ENCODE measurements at places on chromosomes 7 and 10.

GRCh38 chr10:47311193-47311931, 10.9 kb upstream of the GDF2 start:
- DNase-seq, result no peak

GRCh38 chr7:52360541-52360940, 674.9 kb upstream of the POM121L12 start:
- DNase-seq, result no peak

DNA sequence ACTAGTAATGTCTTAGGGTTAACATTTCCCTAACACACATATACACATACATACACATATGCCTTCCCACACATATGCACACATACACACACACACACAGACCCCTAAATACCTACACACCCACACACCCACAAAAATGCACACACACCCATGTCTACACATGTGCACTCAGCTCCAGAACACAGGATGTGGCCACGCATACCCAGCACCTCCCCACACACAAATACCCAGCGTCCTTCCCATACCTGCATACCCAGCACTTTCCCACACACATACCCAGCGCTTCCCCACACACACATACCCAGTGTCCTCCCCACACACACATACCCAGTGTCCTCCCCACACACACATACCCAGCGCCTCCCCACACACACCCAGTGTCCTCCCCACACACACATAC, 534.9 kb downstream of the DNAJB6 start:
- no peak for DNase-seq

- DNase-seq, result no peak
These were observed 76.7 kb upstream of the EN2 start for GRCh38 chr7:155380976-155381851.

GRCh38 chr7:21131897-21132296, 296.0 kb upstream of the SP4 start:
- DNase-seq, result no peak

DNA sequence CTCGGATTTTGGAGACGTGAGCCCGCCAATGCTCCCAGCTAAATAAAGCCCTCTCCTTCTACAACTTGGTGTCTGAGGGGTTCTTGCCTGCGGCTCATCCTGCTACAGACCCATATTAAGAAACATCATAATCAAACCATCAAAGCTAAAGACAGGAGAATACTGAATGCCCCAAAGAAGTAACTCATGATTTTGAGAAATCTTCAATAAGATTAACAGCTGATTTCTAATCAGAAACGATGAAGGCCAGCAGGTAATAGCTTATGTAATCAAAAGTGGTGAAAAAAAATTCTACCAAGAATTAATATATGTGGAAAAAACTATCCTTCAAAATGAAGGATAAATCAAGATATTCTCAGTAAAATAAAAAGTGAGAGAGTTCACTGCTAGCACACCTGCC, 130.3 kb downstream of the DNAJC1 start:
- no peak for DNase-seq

DNA sequence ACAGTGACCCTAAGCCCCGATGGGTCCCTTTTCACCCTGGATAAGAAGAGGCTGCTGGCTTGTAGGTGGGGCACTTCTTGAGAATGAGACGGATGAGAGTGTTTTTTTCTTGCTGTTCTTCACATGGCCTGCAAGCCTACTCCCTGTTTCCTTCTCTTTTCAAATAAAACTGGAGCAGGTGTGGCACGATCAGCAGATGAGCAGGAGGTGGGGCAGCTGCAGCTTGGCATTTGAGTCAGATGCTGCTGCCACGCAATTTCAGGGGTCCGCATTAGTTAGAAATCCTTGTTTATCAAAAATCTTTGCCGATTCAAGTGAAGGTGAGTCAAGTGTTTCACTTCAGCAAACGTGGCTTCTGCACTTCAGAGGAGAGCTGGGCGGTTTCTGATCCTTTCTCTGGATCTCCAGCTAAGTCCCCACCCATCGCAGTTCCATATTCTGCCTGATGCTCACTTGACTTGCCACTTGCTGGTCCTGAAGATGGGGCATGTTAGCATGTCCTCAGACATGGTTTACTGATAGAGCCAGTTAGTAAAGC, 20.8 kb downstream of the WDFY4 start:
- no peak for DNase-seq

GRCh38 chr7:6231184-6231583, 41.2 kb downstream of the CYTH3 start:
- DNase-seq, result no peak

GRCh38 chr7:95435422-95435780, 573 bp upstream of the PON2 start:
- no peak for DNase-seq

DNA sequence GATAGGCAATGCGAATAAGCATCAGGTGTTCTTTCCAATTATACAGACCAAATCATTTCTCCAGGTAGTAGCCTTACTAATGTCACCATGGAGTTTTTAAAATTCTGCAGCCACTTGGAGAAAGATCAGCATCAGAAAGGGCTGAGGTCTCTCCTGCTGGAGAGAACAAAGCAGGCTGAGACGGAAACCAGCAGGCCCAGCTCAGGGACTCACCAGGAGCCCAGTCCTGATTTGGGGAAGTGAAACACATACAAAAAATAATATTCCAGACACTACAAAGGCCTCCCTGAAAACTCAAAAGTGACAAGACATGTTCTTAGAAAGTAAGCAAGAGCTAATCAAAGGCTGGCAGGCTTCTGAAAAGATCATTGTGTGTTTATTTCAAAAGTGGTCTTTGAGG, 207.1 kb upstream of the GHITM start:
- no peak for DNase-seq

- DNase-seq, result no peak
These were observed 24.8 kb downstream of the BRAF start for GRCh38 chr7:140899883-140900282.

- DNase-seq, result no peak
These were observed 92.4 kb downstream of the TMEM106B start for GRCh38 chr7:12303495-12303894.

DNA sequence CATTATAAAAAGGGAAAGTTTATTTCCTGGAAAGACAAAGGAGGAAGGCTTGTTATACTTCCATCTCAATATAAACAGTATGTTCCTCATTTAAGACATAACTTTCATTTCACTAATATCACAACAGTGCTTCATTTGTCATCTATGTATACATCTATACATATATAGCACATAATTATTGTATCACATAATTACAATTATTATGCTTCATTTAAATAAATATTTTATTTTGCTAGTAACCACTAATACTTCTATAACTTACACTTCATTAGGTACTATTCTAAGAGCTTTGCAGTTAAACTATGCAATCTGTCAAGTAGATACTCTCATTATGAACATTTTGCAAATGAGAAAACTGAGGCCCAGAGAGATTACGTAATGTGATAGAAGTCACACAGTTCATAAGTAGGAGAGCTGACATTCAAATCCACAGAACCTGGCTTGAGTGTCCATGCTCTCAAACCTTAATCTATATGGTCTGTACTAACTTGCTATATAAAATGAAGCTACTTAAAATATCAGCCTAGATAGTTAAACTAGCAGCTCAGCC, 86.5 kb downstream of the PPP1R3A start:
- no peak for DNase-seq

DNA sequence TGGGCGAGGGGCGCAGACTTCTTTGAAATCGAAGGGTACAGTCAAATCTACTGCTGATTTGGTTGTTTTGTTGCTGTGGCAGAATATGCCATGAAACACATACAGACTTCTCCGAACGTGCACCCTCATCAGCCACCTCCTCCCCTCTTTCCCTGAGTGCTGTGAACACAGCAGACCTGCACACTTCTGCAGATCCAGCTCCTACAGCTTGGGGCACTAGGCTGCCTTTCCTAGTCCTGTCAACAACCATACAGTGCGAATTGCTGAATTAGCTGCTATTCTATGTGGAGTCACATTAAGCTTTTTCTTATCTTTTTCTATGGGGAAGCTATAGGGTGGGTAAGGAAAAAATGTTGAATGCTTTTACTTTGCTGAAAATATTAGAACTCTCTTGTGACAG, 57.5 kb downstream of the COL17A1 start:
- no peak for DNase-seq

GRCh38 chr7:29139796-29140195, 6.5 kb downstream of the CPVL start:
- DNase-seq, result no peak

GRCh38 chr10:71797533-71798307, 24.4 kb upstream of the VSIR start:
- DNase-seq, result no peak

- DNase-seq, result no peak
These were observed 51.6 kb upstream of the LAMB1 start for GRCh38 chr7:108054537-108054936.

DNA sequence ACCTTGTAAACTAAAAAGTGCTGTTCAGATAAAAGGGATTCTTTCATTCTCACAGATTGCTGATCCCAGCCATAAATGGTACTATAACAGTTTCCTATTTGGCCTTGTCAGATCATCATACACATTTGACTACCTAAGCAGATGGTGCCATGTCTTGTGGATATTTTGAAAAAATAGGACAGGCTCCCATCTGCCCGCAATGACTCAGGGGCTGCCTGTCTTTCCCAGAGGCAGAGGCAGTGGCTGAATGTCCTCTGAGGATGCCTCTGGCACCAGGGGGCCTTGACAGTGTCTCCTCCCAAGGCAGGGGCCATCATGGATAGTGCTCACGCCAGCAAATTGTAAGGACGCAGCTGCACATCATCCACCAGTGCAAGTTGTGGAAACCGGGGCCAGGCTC, 323.0 kb upstream of the PODXL start:
- no peak for DNase-seq

Measured in SJSA1 (cell line).